ENCODE measurements at places on chromosomes 3 and 15. TPM values are rescaled to one million over a fixed set of nuclear protein-coding genes. Genes with fewer than 3 reads are reported as not detected.

- no peak overlapping the region for H3K27ac ChIP-seq
- DNase-seq = no peak
- H3K27me3 ChIP-seq = no peaks in the 10 kb centered on the region
Observed at GRCh38 chr15:33934921-33935320, 33.4 kb upstream of the CHRM5 start.

The MKRN3 gene
- total RNA-seq = not detected

DNA sequence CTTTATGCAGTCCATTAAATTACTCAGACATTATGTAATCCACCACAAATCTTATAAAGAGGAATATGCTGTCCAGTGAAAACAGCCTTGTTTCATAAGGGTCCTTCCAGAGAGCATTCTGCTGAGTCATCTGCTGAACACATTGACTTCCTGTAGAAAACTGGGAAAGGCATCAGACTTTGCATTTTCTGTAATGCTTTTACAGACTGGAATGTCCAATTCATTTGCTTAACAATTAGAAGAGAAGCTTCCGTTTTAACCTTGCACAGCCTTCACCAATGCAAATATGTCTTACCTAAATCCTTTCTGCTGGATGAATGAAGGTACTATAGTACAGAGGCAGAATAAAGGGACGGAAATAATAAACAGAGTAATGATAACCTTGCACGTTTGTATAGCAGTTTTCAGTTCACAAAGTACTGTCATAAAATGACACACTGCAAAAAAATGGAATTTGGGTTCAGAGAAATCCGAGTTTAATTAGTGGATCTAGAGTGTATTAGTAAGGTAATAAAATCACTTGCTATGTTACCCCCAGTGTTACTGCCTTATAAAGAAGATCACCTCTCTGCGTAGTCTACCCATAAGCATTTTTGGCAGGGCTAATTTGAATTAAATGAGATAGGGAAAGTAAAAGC lies 301.5 kb downstream of the PYDC2 start:
- no peak overlapping the region for H3K27ac ChIP-seq
- peaks cover 15% of the 10 kb centered on the region for H3K4me1 ChIP-seq
- H3K27me3 ChIP-seq = no peaks in the 10 kb centered on the region

DNA sequence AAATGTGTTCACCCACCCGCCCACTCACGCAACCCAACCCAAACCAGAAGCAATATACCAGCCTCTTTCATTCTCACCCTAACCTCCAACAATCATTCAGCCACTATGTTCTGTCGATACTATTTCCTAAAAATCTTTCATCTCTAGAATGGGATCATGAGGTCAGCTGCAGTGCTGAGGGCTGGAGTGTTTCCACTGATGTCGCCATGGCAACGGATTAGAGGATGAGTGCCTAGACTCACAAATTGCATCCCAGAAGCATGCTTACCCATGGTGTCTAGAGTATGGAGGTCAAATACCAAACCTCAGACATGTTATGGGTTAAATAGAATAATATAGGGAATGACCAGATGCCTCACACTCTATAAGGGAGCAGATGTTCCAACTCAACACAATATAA lies 138.5 kb downstream of the GABRB3 start:
- H3K4me3 ChIP-seq = no peak overlapping the region
- no peak overlapping the region for H3K27ac ChIP-seq
- H3K27me3 ChIP-seq = no peaks in the 10 kb centered on the region
- H3K36me3 ChIP-seq = no peaks in the 10 kb centered on the region
- DNase-seq = peak; percentile 90

DNA sequence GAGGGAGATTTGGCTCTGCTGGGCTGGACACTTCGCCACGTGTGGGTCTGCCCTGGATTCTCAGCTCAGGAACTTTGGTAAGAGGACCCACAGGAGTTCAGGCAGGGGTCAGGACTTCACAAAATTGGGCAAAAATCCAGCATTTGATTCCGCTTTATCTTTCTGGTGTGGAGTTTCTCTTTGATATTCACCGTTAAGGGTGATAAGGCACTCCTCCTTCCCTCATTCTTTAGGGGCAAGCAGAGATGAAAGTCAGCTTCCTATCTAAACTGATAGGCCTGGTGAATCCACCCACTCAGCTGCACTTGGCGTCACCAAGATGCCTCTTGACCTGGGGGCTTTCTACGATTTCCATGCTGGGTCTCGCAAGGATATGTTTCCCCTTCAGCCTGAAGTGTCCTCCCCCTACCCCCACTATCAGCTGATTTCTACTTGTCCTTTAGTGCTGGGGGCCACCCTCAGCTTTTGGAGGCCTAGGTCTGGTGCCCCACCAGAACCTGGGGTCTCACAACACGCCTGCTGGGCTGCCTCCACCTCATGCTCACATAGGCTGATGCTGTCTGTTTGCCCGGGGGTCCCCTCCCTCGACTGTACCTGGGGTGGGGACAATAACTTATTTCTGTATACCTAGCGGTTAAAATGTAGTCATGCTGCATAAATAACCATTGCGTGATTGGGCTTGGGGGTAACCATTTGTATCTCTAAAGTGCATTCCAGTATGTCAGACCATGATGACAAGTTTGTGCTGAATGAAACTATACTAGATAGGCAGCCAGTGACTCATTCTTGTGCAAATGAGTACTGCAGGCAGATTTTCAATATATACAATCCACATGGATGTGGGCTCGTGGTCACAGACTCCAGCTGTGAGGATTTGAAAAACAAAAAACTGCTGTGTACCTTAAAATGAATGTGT lies 248.3 kb downstream of the ADAMTS17 start:
- no peak overlapping the region for H3K27ac ChIP-seq
- no peak for DNase-seq
- no peaks in the 10 kb centered on the region for H3K27me3 ChIP-seq
- H3K4me1 ChIP-seq = no peaks in the 10 kb centered on the region

- H3K27ac ChIP-seq = no peak overlapping the region
- no peak for DNase-seq
- H3K36me3 ChIP-seq = no peaks in the 10 kb centered on the region
- H3K27me3 ChIP-seq = no peaks in the 10 kb centered on the region
- H3K4me3 ChIP-seq = no peak overlapping the region
- H3K4me1 ChIP-seq = peaks cover 12% of the 10 kb centered on the region
Observed at GRCh38 chr3:42843713-42844411, 31.8 kb downstream of the CYP8B1 start.
